Motor neuron (in vitro differentiated cells): ENCODE measurements at places on chromosomes 16 and 17.

DNA sequence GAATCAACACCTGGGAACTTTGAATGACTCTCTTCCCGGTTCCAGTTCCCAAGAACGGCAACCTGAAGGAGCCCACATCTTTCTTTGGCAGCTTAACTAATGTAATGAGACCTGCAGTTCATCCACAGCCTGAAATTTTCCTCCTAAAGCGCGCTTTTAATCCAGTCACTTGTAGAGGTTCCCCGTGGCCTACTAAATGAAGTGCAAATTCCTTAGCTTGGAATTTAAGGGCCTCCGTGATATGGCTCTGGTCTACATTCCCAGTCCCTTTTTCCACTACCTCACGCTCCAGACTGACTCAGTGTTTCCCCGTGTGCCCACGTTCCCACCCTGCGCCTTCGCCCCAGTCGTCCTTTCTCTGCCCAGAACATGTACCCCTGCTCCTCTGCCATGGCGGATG is 27.2 kb downstream of the FZD2 start:
- no peak for ATAC-seq

DNA sequence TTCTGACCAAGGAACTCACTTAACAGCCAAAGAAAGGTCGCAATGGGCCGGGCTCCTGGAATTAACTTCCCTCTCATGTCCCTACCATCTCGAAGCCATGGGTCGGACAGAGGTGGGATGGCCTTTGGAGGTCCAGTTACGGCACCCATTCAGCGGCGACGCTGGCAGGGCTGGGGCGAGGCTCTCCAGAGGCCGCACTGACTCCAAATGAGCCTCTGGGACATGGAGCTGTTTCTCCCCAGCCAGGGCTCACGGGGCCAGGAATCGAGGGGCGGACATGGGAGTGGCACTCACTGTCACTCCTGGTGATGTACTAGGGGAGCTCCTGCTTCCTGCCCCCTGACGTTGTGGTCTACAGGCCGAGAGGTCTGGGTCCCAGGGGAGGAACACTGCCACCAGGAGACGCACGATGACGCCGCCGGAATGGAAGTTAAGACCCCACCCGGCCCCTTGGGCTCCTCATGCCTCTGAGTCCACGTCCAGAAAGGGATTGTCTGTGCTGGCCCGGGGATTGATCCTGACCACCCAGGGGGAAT is 60.7 kb upstream of the METRNL start:
- ATAC-seq = no peak

GRCh38 chr16:578232-578869 is 8.6 kb downstream of the PIGQ start:
- ATAC-seq = no peak

GRCh38 chr17:16325964-16326363 is 27.3 kb downstream of the CENPV start:
- ATAC-seq = peak; percentile 37

- no peak for ATAC-seq
Observed at GRCh38 chr16:72112906-72113615, 19.4 kb downstream of the DHX38 start.

DNA sequence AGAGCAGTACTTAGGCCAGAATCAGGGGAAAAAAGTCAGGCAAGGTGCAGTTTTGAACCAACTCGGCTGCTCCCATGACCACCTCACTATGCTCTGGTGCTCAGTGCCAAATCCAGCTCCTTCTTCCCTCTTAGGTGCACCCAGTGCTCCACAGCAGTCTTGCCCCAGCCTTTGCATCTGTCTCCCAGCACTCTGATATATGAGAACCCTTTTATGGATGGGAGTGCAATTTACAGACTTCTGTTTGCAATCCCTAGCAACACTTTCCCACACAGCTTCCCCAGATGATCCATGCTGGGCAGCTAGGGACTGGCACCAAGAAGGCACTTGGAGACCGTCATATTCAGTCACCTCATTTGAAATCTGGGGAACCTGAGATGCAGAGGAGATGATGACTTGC is 267.9 kb upstream of the CCL2 start:
- no peak for ATAC-seq

DNA sequence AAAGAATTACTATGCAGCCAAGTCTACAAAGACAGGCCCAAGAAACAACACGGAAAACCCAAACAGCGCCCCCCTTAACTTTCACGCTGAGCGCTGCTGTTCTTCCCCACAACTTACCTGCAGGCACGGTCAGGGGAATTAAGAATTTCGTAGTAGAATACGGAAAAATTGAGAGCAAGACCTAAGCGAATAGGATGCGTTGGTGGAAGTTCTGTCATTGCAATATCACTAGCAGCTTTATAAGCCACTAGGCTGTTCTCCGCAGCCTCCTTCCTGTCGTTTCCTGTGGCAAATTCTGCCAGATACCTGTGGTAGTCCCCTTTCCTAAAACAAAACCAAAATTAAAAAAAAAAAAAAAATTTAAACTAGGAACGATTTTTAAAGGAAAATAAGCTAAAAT is 39.0 kb downstream of the YWHAE start:
- no peak for ATAC-seq

GRCh38 chr17:16925461-16926060 is 46.4 kb downstream of the TNFRSF13B start:
- ATAC-seq = no peak

GRCh38 chr17:63434951-63435571 is 11.0 kb downstream of the CYB561 start:
- ATAC-seq = no peak

GRCh38 chr17:81994593-81995462 is 17.4 kb downstream of the ASPSCR1 start:
- ATAC-seq = no peak

DNA sequence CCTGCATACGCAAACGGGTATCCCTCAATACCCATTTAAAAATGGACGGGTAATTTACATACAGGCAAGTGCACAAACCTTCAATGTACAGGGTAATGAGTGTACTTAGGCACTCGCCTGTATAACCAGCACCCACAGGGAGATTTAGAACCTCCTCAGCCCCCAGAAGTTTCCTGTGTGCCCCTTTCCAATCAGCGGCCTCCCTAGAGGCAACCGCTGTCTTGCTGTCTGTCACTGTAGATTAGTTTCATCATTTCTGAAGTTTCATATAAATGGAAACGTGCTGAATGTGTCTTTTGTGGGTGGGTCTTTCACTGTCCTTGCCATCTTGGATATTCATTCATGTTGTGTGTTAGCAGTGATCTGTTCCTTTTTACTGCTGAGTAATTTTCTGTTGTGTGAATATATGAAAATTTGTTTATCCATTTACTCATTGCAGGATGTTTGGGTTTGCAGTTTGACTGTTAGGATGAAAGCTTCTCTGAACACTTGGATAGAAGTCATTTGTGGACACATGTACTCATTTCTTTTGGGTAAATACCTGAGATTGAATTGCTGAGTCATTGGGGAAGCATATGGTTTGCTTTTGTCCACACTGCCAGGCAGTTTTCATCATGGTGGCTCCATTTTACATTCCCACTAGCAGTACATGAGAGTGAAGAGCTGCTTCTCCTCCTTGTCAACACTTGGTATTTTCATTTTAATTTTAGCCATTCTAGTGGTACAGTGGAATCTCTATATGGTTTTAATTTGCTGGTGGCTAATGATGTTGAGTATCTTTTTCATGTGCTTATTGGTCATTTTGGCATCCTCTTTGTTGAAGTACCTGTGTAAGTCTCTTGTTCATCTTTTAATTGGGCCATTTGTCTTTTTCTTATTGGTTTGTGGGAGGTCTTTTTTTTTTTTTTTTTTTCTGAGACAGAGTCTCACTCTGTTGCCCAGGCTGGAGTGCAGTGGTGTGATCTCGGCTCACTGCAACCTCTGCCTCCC is 2.1 kb upstream of the ADCY7 start:
- ATAC-seq = no peak

DNA sequence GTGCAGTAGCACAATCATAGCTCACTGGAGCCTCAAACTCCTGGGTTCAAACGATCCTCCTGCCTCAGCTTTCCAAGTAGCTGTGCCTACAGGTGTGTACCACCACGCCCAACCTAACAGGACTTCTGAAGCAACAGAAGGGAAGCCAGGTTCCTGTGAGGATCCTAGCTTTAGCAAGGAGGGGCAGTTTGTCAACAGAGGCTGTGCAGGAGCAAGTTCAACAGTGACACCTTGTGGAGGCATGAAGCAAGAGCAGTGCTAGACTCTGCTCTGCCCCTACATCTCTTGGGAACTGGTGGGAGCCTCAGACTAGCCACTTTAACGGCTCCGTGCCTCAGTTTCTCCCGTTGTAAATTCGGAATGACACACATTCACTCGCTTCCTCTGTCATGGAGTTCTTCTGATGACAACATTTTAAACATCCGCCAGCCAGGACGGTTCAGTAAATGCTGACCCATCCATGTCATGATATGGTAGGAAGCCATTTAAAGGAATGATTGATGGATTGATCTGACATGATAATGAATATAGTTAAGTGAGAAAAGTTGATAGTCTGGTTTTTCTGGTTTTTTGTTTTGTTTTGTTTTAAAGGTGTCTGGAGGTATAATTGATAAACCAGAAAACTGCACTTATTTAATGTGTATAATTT is 218.7 kb downstream of the MRTFB start:
- ATAC-seq = no peak

DNA sequence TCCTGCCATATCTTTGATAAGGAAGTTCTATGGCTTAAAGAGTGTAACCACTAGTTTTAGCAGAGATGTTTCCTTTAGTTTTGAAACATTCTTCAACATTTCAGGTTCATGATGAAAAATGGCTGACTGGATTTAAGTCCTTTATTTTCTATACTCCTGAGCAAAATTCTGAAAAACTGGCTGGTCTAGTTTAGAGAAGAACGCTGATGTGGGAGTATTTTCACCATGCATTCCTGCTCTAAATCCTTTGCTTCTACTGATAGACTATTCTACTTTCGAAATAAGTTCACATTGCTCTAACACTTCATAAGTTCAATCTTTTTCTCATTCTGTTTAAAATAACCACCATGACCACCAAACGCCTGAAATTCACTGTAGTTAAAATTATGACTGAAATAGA is 281.9 kb downstream of the FTO start:
- ATAC-seq = no peak

- no peak for ATAC-seq
Observed at GRCh38 chr17:29243792-29244191, 2.9 kb upstream of the CRYBA1 start.

DNA sequence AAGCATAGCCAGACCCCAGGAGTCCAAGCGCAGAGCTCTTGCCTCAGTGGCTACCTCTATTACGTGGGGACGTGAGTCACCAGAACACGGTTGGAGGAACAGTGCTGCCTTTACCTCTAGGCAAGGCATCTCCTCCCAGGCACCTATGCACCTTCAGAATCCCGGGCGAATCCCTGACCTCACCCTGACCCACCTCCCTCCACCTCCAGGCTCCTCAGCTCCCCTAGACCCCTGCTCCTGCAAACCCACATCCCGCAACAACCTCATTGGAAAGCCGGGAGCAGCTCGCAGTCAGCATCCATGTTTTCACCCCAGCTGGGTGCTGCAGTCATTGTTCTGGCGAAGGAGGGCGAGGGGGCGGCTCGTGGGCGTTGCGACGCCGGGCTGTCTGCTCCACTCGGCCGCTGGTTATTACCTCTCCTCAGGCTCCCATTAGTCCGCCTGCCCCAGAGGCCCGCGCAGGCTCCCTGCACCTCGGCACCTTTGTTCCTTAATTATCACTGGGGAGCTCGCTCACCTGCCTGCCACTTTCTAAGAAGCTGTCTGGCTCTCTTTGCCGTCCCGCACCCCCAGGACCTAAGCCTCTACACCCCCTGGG is 24.6 kb upstream of the DLX4 start:
- no peak for ATAC-seq

GRCh38 chr16:52076801-52077201 is 470.1 kb downstream of the TOX3 start:
- no peak for ATAC-seq

- ATAC-seq = peak; percentile 24
Observed at GRCh38 chr17:40937384-40937819, at the start of gene KRT23. KRT23 (minus strand) TSS chr17:40937646; CDS start chr17:40936603, 1,043 bp downstream.

GRCh38 chr16:89334050-89334449 is 116.5 kb downstream of the ZNF778 start:
- ATAC-seq = no peak

DNA sequence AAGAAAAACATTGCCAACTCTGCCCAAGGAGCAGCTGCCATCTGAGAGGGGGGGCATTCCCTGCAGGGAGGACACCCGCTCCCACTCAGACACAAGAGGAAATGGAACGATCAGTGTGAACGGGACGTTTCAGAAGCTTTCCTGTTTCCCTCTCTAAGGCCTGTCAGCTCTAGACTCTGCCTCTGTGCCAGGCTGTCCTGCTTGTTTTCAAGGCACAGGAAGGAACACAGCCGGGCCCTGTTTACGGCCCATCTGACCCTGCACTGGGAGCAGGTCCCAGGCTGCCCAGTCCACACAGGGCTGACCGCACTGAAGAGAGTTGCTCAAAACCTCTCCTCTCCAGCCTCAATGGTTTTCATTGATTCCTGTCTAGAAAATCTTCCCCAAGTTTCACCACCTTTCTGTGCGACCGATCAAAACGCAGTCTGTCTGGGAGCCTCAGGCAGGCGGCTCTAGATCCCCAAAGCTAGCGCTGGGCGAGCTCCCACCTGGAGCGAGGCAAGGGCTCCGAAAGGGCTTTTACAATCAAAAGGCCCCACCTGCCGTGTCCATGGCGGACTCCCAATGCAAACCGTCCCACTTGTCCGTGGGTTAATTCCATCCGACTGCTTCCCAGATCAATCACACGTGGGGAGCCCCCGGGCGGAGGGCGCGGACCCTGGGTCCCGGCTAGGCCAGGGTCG is 1.5 kb downstream of the PIEZO1 start:
- no peak for ATAC-seq

GRCh38 chr16:81647527-81647926 is 131.6 kb upstream of the PLCG2 start:
- peak; percentile 18 for ATAC-seq

GRCh38 chr17:82124101-82124500 is 26.1 kb upstream of the FASN start:
- ATAC-seq = no peak

DNA sequence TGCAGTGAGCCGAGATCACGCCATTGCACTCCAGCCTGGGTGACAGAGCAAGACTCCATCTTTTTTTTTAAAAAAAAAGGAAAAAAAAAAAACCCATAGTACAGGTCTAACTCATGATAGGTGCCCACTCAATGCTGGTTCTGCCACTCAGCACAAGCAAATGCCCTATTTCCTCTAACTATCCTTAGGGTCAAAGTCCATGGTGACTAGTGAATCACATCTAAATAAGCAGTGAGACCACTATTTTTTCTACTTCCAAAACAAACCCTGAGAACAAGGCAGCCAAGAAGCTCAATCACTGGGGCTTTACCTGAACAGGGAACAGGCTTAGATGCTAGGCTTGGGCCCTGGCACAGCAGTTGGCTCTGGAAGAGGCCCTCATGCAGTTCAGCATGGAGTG is 3.4 kb downstream of the BLTP2 start:
- ATAC-seq = no peak

DNA sequence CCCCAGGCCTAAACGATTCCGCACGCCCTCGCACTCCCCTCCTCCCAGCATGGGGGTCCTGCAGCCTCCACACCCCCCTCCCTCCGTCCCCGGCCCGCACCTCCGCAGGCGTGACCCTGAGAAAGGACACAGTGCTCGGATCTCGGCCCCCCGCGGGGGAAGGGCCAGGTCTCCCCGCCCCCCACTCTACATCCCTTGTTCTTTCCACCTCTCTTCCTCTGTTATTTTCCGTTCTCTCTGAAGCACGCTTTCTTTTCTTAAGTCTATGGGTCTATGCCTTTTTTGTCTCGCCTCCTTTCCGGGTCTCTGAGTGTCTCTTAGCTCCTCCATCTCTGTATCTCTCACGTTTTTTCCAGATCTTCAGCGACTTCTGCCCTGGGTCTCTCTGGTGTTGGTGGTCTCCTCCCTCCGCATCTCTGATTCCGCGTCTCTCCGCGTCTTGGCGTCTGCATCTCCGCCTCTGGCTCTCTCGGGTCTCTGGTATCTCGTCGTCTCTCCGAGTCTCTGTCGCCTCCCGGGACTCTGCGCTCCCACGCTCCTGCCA is 2.1 kb upstream of the HES7 start:
- peak; percentile 3 for ATAC-seq
